ENCODE measurements at places on chromosomes 7 and 10. TPM values are rescaled to one million over a fixed set of nuclear protein-coding genes. Genes with fewer than 3 reads are reported as not detected.
A peak's percentile ranks its signal among the peaks of the same experiment; 100 is the strongest.

GATA3 gene
- 7.6 TPM for total RNA-seq

ANKRD7 gene
- not detected for total RNA-seq

THSD7A gene
- total RNA-seq, result 0.75 TPM

PTF1A gene
- total RNA-seq, result not detected

RELN gene
- total RNA-seq, result not detected

DRGX gene
- not detected for total RNA-seq

TEX36 gene
- not detected for total RNA-seq

DNA sequence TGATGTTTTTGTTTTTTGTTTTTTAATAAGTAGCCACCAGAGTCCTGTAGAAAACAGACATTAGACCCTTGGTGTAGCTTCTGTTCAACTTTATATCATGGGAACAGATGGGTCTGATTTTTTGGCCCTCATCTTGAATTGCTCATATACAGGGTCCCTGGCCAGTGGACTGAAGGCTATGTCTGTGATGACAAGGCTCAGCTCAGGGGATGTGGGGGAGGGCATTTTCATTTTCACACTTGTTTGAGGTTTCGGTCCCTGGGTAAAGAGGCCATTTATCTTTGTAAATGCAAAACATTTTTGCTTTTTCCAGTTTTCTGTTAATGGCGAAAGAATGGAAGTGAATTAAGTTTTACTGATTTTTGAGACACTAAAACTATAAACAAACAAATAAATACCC lies 257.6 kb upstream of the PHYHIPL start:
- H3K4me1 ChIP-seq, result no peaks in the 10 kb centered on the region
- no peaks in the 10 kb centered on the region for H3K36me3 ChIP-seq

DNA sequence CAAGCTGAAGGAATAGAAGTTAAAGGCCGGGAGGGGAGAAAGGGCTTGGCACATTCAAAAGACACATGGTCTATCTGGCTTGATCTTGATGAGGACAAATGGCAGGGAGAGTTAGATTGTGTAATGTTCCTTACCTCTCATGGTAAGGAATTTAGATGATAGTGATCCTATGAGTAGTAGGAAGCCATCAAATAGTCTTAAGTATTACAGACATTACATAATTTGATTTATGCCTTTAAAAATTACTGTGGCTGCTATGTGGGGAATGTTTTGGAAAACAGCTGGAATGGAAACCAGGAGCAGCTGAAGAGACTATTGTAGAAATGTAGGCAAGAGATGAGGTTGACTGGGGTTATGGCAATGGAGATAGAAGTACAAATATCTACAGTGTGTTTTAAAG lies 351.3 kb upstream of the BMPER start:
- H3K27me3 ChIP-seq, result no peaks in the 10 kb centered on the region
- no peak overlapping the region for H3K27ac ChIP-seq
- H3K4me3 ChIP-seq, result no peak overlapping the region
- H3K36me3 ChIP-seq, result no peaks in the 10 kb centered on the region
- no peaks in the 10 kb centered on the region for H3K4me1 ChIP-seq

DNA sequence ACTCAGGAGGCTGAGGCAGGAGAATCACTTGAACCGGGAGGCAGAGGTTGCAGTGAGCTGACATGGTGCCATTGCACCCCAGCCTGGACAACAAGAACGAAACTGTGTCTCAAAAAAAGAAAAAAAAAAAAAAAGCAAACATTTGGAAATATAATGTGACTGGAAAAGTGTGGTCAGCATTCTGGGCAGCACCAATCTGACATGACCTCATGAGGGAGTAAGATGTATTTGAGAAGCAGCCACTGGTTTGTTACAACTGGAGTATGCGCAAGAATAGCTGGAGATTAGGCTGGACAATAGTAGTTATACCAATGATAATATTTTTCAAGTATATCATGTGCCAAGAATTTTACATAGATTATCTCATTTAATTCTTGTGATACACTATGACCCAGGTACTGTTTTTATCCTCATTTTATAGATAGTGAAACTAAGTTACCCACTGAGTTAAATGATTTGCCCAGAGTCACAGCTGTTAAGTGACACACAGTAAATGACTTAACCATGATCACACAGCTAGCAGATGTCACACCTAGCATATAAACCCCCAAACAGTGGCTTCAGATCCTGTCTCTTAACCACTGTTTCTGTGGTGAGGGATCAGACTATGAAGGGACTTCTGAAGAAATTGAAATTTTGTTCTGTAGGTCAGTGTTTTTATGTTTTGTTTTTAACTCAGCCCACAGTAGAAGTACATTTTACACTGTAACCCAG lies 11.1 kb downstream of the MCU start:
- H3K27me3 ChIP-seq, result no peaks in the 10 kb centered on the region
- H3K36me3 ChIP-seq, result no peaks in the 10 kb centered on the region
- H3K27ac ChIP-seq, result no peak overlapping the region

DNA sequence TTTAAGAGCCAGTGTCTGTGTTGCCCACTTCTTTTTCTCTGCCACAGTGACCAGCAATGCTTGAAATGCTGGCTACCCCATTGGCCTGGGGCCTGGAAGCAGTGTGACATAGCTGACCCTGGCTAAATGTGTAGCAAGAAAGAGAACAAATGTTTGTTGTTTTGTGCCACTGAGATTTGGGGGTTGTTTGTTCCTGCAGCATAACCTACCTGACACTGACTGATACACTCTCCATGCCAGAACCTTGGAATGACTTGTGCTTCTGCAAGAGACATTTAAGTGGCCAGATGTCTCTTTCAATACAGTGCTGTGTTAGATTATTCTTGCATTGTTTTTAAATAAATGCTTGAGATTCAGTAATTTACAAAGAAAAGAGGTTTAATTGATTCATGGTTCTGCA lies 411.5 kb downstream of the TYW1 start:
- no peaks in the 10 kb centered on the region for H3K4me1 ChIP-seq
- H3K4me3 ChIP-seq, result no peak overlapping the region
- DNase-seq, result no peak
- H3K27ac ChIP-seq, result no peak overlapping the region
- H3K27me3 ChIP-seq, result no peaks in the 10 kb centered on the region

GRCh38 chr7:101121991-101122932 lies 4.6 kb upstream of the SERPINE1 start:
- peaks cover 34% of the 10 kb centered on the region for H3K4me1 ChIP-seq
- H3K36me3 ChIP-seq, result no peaks in the 10 kb centered on the region
- H3K27me3 ChIP-seq, result peaks cover 27% of the 10 kb centered on the region
- peak overlapping the region; percentile 67 for H3K27ac ChIP-seq
- no peak for DNase-seq

DNA sequence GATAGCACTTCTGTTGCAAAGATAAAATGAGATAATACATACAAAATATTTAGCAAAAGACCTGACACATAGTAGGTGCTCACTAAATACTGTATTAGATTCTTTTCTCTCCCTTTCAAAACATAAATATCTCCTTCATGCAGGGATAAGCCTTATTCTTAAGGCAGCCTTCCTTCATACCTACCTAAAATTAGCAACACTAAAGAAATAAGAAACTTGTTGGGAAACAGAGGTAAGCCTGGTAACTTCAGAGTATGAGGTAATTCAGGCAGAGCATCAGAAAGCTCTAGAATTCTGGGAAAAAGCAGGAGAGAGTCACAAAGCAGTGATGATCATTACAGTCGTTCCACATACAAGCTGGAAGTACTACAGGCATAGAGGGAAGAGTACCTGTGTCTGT lies 15.2 kb downstream of the HIBADH start:
- DNase-seq, result no peak
- H3K4me1 ChIP-seq, result no peaks in the 10 kb centered on the region
- H3K27me3 ChIP-seq, result no peaks in the 10 kb centered on the region
- no peak overlapping the region for H3K4me3 ChIP-seq

DNA sequence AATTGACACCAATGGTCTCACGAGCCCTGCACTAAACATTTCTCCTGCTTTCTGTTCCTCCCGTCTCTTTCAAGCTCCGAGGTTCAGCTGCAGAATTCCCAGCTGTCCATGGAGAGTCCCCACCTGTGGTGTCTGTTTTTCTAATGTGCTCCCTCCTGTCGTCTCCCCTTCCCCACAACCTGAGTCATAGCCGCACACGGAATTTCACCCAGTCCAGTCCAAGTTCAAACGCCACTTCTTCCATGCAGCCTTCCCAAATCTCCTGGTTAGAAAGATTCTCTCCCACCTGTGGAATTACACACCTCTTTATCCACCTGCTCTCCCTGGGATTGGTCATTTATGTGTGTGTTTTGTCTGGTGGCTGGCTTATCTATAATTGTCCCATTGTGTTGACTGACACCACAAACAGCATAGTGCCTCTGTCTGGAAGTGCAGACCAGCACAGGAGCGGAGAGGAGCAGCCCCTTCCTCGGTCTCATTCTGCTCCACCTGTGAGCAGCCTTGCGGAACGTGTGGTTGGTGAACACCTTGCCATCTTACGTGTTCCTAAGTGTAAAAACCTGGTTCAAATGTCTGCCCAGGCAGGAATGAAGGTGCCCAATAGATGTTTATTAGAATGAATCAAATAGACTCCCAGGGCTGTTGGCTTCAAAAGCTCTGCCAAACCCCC lies 3.3 kb upstream of the DIP2C start:
- H3K4me1 ChIP-seq, result no peaks in the 10 kb centered on the region
- no peak overlapping the region for H3K27ac ChIP-seq
- no peaks in the 10 kb centered on the region for H3K36me3 ChIP-seq
- peaks cover 59% of the 10 kb centered on the region for H3K27me3 ChIP-seq
- H3K4me3 ChIP-seq, result no peak overlapping the region
- no peak for DNase-seq

GRCh38 chr10:119022846-119023552 lies 6.5 kb upstream of the NANOS1 start:
- DNase-seq, result no peak
- no peak overlapping the region for H3K27ac ChIP-seq
- peaks cover 5% of the 10 kb centered on the region for H3K4me1 ChIP-seq

DNA sequence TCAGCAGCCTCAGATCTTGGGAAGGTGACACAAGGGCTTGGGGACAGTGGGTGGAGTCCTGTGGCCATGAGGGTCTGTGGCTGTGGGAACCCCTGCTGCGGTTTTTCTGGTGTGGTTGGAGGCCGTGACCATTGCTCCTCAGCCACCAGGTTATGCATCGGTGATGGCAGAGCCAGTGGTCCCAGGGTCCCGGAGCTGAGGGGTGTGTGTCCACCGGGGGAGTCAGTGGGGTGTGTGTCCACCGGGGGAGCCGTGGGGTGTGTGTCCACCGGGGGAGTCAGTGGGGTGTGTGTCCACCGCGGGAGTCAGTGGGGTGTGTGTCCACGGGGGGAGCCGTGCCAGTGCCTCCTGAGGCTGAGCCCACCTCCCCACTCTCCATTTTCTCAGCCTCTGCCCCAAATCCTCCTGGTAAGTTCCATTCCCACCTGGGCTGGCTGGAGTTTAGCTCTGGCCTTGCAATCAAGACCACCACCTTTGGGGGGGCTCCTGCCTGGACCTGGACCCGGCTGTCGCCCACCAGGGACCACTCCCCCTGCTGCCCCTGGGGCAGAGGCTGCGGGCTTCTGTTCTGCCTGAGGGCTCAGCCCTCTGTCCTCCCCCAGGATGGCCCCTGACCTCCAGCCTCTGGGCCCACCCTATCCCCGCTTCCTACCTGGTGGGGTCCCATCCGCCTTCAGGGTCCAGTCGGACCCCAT lies 143.5 kb downstream of the ELFN1 start:
- no peak overlapping the region for H3K27ac ChIP-seq
- no peaks in the 10 kb centered on the region for H3K4me1 ChIP-seq
- DNase-seq, result no peak
- H3K36me3 ChIP-seq, result no peaks in the 10 kb centered on the region

DNA sequence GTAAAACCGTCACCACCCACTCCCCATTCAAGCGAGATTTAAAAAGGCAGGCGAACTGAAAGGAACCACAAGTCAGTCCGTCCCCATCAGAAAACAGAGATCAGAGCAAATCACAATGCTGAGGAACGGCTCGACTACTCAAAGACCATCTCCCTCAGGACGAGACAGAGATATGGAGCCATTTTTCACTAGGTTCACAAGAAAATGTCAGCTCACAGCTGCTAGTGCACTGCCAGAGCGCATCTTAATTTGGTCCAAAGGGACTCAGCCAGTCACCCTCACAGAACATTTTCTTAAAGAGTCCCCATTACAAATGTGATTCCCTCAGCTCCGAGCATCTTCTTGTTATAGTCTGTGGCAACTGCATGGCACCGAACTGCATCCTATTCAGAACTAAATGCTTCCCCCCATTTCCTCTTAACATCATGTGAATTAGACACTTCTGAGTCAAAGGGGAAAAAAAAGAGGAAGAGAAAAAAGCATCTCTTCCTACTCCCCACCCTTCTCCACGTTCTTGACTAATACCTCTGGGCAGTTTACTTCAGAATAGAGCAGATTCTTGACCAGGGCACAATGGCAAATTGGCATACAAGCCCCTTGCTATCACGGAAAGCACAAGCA lies 683.9 kb downstream of the MAGI2 start:
- no peak overlapping the region for H3K4me3 ChIP-seq
- no peak for DNase-seq
- H3K27ac ChIP-seq, result no peak overlapping the region
- no peaks in the 10 kb centered on the region for H3K27me3 ChIP-seq

- no peak overlapping the region for H3K4me3 ChIP-seq
- peaks cover 43% of the 10 kb centered on the region for H3K4me1 ChIP-seq
- DNase-seq, result no peak
- no peak overlapping the region for H3K27ac ChIP-seq
- no peaks in the 10 kb centered on the region for H3K27me3 ChIP-seq
Measured at GRCh38 chr10:16199216-16199615, 237.6 kb upstream of the PTER start.

- H3K27ac ChIP-seq, result no peak overlapping the region
- H3K27me3 ChIP-seq, result peaks cover 8% of the 10 kb centered on the region
- H3K4me1 ChIP-seq, result no peaks in the 10 kb centered on the region
- H3K36me3 ChIP-seq, result no peaks in the 10 kb centered on the region
Measured at GRCh38 chr7:40621592-40621998, 486.8 kb downstream of the SUGCT start.

GRCh38 chr7:39144420-39144819 lies 166.7 kb downstream of the POU6F2 start:
- H3K27ac ChIP-seq, result no peak overlapping the region
- H3K27me3 ChIP-seq, result peaks cover 27% of the 10 kb centered on the region
- no peak overlapping the region for H3K4me3 ChIP-seq
- DNase-seq, result no peak

GRCh38 chr10:58087896-58088295 lies 179.8 kb downstream of the IPMK start:
- no peak overlapping the region for H3K27ac ChIP-seq
- no peaks in the 10 kb centered on the region for H3K4me1 ChIP-seq
- peaks cover 8% of the 10 kb centered on the region for H3K27me3 ChIP-seq
- no peak overlapping the region for H3K4me3 ChIP-seq
- no peak for DNase-seq
- H3K36me3 ChIP-seq, result no peaks in the 10 kb centered on the region

GRCh38 chr10:5014936-5015335 lies 11.3 kb upstream of the AKR1C2 start:
- no peaks in the 10 kb centered on the region for H3K4me1 ChIP-seq
- H3K27me3 ChIP-seq, result peaks cover 10% of the 10 kb centered on the region
- H3K4me3 ChIP-seq, result no peak overlapping the region

GRCh38 chr10:78298835-78299234 lies 265.2 kb downstream of the RPS24 start:
- peaks cover 23% of the 10 kb centered on the region for H3K4me1 ChIP-seq
- no peak overlapping the region for H3K27ac ChIP-seq
- DNase-seq, result no peak
- H3K27me3 ChIP-seq, result no peaks in the 10 kb centered on the region
- no peaks in the 10 kb centered on the region for H3K36me3 ChIP-seq

- H3K4me3 ChIP-seq, result no peak overlapping the region
- peaks cover 16% of the 10 kb centered on the region for H3K27me3 ChIP-seq
- no peaks in the 10 kb centered on the region for H3K4me1 ChIP-seq
- H3K27ac ChIP-seq, result no peak overlapping the region
- H3K36me3 ChIP-seq, result no peaks in the 10 kb centered on the region
- DNase-seq, result no peak
Measured at GRCh38 chr10:83943920-83944319, 195.4 kb upstream of the GHITM start.

- DNase-seq, result no peak
- peaks cover 18% of the 10 kb centered on the region for H3K27me3 ChIP-seq
- no peak overlapping the region for H3K4me3 ChIP-seq
- no peaks in the 10 kb centered on the region for H3K36me3 ChIP-seq
- H3K4me1 ChIP-seq, result no peaks in the 10 kb centered on the region
- no peak overlapping the region for H3K27ac ChIP-seq
Measured at GRCh38 chr10:128897401-128898129, 569.5 kb upstream of the MGMT start.
